ENCODE measurements at places on chromosomes 6 and 20.

GRCh38 chr20:9608639-9609340 is 94.4 kb downstream of the LAMP5 start:
- DNase-seq, result no peak

DNA sequence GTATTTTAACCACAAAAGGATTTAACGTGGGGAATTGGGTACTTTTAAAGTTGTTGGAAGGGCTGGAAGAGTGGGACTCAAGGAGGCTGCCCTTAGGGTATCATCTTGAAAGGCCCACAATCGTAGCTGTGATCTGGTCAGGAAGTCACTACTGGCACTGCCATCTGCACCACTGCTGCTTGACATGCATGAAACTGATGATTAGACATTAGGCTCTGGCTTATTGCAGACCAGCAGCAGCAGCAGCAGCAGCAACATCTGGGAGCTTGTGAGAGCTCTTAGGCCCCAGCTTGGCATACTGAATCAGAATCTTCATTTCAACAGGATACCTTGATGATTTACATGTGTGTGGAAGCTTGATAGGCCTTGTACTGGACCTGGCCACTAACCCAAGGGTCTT is 68.6 kb downstream of the PHF20 start:
- no peak for DNase-seq

- DNase-seq, result no peak
Measured at GRCh38 chr6:105619971-105620741, 217.3 kb upstream of the PREP start.

- DNase-seq, result no peak
Measured at GRCh38 chr6:13012977-13013680, 296.6 kb downstream of the PHACTR1 start.

DNA sequence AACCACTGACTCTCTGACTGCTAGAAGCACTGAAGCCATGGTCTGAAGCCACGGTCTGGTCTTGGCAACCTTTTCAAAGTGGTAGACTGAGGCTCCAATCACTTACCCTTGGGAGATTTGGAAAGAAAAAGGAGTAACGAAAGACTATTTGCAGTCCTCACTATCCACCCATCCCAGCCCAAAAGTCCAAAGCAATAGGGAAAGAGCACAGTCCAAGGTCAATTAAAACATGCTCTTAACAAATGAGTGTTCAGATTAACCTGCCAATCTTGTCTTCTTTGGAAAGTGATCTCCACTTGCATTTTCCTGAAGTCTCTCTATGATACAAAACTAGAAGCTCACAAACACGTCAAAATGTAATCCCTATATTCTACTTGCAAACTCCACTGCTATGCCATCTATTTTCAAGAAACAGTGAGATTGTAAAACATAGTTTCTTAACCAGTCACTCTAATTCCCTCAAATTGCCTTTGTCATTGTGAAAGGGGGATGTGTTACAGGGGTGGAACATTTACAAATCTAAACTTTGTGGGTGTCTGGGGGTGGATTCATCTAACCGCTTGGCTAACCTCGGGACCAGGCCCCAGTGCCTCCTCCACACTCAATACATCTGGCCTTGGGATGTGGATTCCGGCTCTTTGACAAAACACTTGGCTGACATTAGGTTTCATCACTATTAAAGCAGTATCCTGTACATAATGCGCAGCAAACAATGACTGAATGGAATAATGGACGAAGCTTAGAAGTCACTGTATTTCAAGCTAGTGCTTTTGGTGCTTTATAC is 56.4 kb downstream of the B4GALT5 start:
- no peak for DNase-seq

GRCh38 chr6:111602481-111603011 is 3.1 kb downstream of the TRAF3IP2 start:
- no peak for DNase-seq

GRCh38 chr6:169536446-169537170 is 165.2 kb downstream of the WDR27 start:
- peak; percentile 27 for DNase-seq

DNA sequence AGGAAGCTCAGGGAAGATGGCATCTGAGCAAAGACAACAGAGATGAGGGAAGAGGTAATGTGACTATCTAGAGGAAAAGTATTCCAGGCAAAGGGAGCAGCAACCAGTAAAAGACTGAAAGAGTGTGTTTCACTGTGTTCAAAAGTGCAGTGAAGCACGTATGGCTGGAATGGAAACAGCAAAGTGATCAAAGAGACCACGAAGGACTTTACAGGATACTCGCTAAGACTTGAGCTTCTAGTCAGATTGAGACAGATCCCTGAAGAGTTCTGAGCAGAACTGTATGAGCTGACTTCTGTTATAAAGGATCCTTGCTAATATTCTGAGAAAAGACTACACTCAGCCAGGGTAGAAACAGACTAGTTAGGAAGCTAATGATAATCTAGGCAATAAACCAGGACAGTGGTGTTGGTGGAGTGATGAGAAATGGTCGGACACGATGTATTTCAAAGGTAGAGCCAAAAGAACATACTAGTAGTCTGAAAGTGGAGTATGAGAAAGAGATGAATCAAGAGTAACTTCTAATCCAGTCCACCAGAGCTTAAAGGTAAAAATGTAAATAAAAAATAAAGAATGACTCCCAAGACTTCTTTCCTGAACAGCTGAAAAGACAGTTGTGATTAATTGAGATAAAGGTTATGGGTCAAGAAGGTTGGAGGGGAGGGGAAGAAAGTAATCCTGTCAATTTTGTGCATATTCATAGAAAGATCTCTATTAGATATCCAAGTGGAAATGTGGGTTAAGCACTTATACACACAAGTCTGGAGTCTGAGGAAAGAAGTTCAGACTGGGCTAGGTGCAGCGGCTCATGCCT is 14.2 kb downstream of the SEC63 start:
- no peak for DNase-seq

GRCh38 chr20:8646716-8647115 is 422.2 kb upstream of the PLCB4 start:
- peak; percentile 36 for DNase-seq

DNA sequence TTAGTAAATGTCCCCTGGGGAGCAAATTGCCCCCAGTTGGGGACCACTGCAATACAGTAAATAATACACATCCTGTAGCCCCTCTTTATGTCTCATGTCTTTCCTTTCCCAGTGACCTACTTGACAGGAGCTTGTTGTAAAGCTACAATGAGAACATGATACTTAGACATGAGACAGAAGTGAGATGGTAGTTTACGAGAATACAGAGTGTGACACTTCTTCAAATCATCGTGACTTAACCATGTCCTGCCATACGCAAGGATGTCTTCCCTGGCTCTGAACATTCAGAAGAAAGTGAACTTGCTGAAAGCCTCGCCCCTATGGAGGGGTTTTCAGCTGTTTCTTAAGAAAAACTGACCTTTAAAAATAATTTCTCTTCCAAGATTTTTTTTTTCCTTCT is 101.0 kb upstream of the SPACA1 start:
- no peak for DNase-seq

- DNase-seq, result no peak
Measured at GRCh38 chr6:46091080-46091478, 38.7 kb upstream of the ENPP4 start.

All from NCI-H226 (cell line).